ENCODE measurements at places on chromosomes 2 and 18. TPM values are rescaled to one million over a fixed set of nuclear protein-coding genes. Genes with fewer than 3 reads are reported as not detected.
A peak's percentile ranks its signal among the peaks of the same experiment; 100 is the strongest.

GRCh38 chr2:62374301-62375112, 131.5 kb downstream of the TMEM17 start:
- no peak overlapping the region for H3K4me3 ChIP-seq
- no peak overlapping the region for H3K27ac ChIP-seq
- DNase-seq = no peak
- H3K27me3 ChIP-seq = no peaks in the 10 kb centered on the region
- H3K36me3 ChIP-seq = no peaks in the 10 kb centered on the region
- H3K4me1 ChIP-seq = no peaks in the 10 kb centered on the region

- H3K27ac ChIP-seq = no peak overlapping the region
- H3K4me1 ChIP-seq = peaks cover 5% of the 10 kb centered on the region
- no peak for DNase-seq
Observed at GRCh38 chr2:229434187-229434586, 163.1 kb upstream of the PID1 start.

GRCh38 chr2:241859436-241860183, 916 bp upstream of the PDCD1 start:
- no peak overlapping the region for H3K27ac ChIP-seq
- H3K4me1 ChIP-seq = peaks cover 22% of the 10 kb centered on the region

- peaks cover 53% of the 10 kb centered on the region for H3K4me1 ChIP-seq
- peak; percentile 78 for DNase-seq
- H3K4me3 ChIP-seq = no peak overlapping the region
- H3K27ac ChIP-seq = peak overlapping the region; percentile 69
- no peaks in the 10 kb centered on the region for H3K27me3 ChIP-seq
Observed at GRCh38 chr2:149732001-149732685, 144.6 kb upstream of the MMADHC start.

GRCh38 chr2:8202132-8202531, 479.7 kb upstream of the ID2 start:
- H3K27me3 ChIP-seq = 0 out of 2 replicates have a peak, but pooled peaks cover 4% of the 10 kb centered on the region
- no peaks in the 10 kb centered on the region for H3K4me1 ChIP-seq
- no peak for DNase-seq
- no peaks in the 10 kb centered on the region for H3K36me3 ChIP-seq

ARHGAP28 gene
- 1.9 TPM for total RNA-seq

- DNase-seq = no peak
- H3K27ac ChIP-seq = no peak overlapping the region
- 0 out of 2 replicates have a peak, but pooled peaks cover 5% of the 10 kb centered on the region for H3K36me3 ChIP-seq
- peaks cover 43% of the 10 kb centered on the region for H3K4me1 ChIP-seq
- H3K27me3 ChIP-seq = no peaks in the 10 kb centered on the region
Observed at GRCh38 chr2:20633794-20634506, 16.9 kb downstream of the HS1BP3 start.

CCDC150 gene
- 12.2 TPM for total RNA-seq

DNA sequence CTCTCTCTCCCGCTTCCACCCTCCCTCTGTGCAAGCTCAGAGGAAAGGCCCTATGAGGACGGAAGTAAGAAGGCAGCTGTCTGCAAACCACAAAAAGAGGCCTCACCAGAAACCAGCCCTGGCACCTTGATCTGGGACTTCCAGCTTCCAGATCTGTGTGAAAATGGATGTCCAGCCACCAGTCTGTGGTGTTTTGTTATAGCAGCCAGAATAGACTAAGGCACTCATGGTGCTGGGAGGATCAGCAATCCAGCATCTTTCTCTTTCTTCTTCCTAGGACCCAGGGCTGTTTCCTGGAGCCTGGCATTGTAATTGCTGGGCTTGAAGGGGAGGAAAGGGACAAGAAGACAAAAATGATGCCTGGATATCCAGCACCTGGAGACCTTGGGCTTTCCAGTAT, 122.5 kb downstream of the SOCS6 start:
- H3K4me3 ChIP-seq = no peak overlapping the region
- no peaks in the 10 kb centered on the region for H3K36me3 ChIP-seq
- no peak for DNase-seq
- H3K4me1 ChIP-seq = peaks cover 6% of the 10 kb centered on the region
- no peak overlapping the region for H3K27ac ChIP-seq

DNA sequence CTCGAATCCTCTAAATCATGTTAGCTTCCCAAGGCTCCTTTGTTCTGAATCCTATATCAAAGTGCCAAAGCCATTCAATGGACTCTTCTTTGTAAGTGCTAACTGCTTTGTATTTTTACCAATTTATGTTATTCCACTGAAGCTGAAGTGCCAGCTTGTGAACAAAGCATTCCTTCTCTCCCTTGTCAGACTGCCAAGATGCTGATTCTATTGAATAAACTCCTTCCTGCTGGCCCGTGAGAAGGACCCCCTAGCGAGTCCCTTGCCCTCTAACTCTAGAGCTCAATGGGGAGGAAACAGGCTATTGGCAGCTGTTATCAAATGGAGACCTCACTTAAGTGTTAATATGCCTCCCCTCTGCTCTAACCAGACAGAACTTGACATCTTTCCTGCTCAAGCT, 1097.9 kb upstream of the CNTNAP5 start:
- H3K27me3 ChIP-seq = no peaks in the 10 kb centered on the region
- no peak overlapping the region for H3K27ac ChIP-seq
- no peak overlapping the region for H3K4me3 ChIP-seq
- no peak for DNase-seq

DNA sequence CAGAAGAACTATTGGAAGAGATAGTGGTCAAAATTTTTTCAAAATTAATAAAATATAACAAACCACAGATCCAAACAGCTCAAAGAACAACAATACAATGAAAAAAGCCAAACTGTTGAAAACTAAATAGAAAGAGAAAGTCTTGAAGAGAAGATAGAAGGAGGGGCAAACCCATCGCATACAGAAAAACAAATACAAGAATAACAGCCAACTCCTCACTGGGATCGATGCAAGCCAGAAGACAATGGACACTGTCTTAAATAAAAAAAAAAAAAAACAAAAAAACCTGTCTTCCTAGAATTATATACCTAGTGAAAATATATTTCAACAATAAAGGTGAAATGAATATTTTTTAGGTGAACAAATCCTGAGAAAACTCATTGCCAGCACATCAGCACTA, 34.1 kb upstream of the ARHGAP25 start:
- no peaks in the 10 kb centered on the region for H3K4me1 ChIP-seq
- H3K27me3 ChIP-seq = no peaks in the 10 kb centered on the region
- no peak overlapping the region for H3K27ac ChIP-seq
